Activated CD8-positive, alpha-beta memory T cell treated with anti-CD3 and anti-CD28 coated beads, Interleukin-2, amount 50 U/mL, for 48 hours (primary cell): ENCODE measurements at places on chromosomes 4 and X.

DNA sequence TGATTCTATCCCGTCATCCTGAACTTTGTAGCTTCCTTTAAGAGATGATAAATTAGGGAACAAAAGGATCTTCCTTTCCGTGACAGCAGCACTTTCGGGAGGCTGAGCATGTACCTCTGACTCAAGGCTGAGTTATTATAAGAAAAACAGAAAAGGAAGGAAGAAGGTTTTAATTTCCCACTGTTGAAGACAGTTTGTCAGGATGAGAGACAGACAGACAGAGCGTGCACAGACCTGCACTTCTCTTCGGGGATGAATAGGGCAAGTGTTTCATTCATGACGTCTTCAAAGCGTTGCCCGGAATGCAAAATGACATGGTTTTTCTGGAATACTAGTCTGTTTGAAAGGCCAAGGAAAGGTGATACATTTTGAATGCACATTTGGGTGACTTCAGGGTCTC lies 405.3 kb upstream of the FAT1 start:
- no peak for DNase-seq

DNA sequence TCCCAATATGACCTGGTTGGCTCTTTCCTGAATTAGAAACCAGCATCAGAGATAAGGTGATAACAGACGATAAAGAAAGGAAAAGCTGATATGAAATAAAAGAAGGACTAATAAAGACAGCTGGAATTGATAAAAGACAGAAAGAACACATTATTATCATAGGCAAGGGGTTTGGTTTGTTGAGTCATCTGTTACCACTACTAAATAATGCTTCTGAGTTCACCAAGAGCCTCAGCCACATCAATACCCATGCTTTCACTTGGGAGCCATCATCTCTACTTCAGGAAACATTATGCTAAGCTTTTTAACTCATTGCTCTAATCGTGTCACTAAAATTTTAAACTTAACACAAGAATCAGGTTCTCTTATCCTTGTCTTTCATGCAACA lies 27.6 kb downstream of the ANXA5 start:
- no peak for DNase-seq

DNA sequence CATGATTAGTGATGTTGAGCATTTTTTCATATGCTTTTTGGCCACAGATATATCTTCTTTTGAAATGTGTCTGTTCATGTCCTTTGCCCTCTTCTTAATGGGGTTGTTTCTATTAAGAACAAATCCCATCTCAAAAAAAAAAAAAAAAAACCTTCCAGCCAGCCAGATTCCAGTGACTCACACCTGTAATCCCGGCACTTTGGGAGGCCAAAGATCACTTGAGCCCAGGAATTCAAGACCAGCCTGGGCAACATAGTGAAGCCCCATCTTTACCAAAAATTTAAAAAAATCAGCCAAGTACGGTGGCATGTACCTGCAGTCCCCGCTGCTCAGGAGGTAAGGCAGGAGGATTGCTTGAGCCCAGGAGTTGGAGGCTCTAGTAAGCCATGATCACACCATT lies 5.1 kb downstream of the RAB33B start:
- DNase-seq, result no peak

- no peak for DNase-seq
Measured at GRCh38 chr4:6938647-6939271, 29.1 kb downstream of the TBC1D14 start.

DNA sequence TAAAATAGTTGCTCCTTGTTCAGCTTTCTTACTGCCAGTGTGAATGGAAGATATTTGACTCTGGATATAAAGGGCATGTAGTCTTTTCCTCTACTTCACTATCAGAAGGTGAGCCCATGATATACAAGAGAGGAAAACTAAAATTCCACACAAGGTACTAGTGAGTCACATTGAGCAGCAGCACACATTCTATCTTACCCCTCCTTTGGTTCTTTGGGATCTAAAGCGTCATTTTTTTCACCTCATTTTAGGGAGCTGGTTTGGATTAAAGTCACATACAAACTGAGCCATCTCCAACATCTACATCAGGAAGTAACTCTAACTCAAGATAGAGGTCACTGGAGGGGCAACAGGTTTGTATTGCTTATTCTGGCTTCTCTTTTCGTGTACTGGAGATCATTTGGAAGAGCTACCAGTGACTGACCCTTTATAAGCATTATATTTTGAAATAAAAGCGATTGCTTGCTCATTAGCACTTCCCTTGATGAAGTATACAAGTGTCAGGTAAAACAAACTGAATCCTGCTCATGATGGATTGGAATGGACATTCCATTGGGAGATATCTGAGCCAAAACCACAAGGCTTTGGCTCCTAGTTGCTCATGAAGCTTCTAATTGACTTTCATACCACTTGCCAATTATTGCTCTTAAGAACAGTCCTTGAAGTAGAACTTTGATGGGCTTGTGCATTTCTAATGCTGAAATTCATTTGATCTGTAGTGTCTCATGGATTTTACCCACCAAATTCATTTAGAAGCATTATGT lies 124.1 kb downstream of the SPCS3 start:
- DNase-seq, result no peak

- DNase-seq, result no peak
Measured at GRCh38 chr4:37317104-37317643, 72.6 kb downstream of the NWD2 start.

DNA sequence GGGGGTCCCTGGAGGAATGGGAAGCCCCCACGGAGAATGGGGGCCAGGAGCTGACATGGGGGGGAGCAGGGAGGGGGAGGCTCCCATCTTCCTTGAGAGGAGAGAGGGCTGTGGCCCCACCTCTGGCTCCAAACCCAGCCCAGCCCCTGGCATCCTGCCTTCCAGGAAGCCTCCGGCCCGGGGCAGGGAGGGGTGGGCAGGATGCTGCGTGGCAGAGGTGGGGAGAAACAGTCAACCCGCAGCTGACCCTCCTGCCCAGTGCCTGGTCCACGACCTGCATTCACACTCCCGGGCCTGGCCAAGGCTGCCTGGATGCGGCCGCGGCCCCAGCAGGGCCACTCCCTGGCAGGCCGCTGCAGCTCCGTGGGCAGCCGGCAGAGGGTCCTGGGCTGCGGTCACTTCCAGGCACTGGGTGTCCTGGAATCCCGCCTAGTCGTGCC lies 39.0 kb downstream of the CPLX1 start:
- DNase-seq, result no peak

DNA sequence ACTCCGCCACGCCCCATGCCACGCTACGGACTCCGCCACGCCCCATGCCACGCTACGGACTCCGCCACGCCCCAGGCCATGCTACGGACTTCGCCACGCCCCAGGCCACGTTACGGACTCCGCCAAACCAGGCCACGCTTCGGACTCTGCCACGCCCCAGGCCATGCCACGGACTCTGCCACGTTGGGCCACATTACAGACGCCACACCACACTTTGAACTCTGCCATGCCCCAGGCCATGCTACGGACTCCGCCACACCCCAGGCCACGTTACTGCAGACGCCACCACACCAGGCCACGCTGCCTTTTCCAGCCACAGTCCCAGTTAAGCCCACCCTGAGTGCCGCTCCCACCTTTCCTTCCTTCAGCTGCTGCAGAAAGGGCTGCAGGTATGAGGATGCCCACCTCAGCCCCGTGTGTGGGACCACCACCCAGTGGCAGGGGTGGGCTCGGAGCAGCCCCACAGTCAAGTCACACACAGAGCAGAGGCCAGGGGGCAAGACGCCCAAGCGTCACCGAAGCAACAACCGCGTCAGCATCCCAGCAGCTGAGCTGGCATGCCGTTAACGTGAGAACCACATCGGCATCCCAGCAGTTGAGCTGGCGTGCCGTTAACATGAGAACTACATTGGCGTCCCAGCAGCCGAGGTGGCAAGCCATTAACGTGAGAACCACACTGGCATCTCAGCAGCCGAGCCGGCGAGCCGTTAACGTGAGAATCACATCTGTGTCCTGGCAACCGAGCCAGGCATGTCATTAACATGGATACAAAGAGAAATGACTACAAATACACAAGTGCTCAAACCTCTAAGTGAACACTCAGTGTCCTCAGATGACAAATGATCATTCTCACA lies 26.4 kb downstream of the GAK start:
- DNase-seq, result no peak

DNA sequence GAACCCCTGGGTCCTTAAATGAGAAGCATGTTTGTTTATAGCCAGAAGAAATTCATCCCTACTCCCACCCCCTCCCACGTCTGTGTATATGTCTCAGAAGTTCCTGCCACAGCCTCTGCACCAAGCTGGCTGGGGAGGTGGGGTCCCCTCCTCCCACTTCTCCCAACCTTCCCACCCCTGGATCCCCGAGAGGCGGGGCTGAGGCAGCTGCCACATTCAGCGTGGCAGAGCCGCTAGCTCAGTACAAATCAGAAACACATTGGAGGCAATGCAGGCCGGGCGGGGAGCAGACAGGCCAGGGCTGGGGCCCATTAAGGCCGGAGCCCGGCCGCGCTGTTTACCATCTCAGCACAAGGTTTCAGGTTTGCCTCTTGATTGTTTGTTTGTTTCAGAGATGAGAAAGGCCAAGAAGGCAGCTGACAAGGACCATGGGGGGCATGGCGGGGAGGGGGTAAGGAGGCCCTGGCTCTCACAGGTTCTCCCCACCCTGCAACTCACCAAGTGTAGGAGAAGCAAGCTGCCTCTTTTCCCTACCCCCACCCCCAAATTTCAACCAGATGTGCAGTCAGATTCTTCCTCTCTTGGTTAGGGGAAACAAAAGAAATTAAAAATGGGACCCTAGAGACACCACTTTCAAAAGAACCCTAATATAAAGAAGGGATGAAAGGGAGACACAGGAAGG lies 22.3 kb downstream of the PJA1 start:
- no peak for DNase-seq

DNA sequence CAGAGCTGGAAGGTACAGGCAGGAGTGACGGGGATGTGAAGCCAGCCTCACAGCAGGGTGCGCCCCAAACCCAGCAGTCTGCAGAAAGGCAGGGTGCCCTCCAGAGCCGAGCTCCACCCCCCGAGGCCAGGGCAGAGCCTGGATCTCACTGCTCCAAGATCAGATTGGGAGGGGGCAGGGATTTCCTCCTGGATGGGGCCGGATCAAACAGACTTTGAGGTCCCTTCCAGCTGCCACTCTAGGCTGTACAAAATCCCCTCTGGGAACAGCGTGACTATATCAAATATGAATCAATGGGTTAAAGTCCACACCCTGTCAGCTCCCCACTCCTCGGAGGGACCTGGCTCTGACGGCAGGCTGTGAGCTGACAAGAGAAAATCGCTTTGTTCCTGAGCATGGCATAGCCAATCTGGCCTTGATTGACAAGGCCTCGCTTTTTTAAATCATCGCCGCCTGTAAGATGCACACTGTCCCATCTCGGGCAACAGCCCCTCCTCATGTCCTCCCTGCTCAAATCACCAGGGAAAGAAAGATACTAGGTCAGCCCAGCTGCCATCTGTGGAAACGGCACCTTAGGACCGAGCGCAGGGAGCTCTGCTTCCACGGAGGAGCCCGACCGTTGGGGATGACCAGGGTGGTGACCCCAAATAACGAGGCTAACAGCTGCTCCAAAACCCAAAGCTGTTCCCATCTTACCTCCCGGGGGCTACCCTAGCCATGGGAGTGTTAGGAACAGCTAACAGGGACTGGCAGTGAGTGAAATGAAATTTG lies 39.9 kb downstream of the PSAPL1 start:
- DNase-seq, result no peak

DNA sequence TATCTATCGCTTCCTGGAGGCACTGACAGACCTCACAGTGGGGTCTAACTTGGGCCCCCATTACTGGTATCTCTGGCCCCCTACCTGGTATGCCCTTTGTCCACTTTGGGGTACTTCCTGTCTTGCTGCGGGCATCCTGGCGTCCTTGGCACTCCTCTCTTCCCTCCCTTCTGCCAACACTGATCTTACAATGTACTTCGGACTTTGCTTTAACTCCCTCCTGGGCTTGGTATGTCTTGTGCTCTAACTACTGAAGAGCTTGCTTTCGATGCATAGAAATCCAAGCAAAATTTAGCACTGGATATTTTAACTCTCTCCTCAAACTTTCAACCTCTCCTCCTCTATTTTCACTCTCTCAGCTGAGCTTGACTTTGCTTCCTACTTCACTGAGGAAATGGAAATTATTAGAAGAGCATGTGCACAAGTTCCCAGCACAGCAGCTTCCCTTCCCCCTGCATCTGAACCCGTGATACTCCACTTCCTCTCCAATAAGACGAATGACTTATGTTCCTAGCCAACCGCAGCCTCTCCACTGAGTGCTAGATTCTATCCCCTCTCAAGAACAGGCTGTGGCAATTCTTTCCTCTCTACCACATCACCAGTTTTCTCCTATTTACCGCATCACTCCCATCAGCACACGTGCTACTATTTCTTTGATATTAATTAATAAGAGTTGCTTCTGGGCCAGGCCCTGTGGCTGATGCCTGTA lies 52.9 kb downstream of the SUPT20HL2 start:
- DNase-seq, result no peak

DNA sequence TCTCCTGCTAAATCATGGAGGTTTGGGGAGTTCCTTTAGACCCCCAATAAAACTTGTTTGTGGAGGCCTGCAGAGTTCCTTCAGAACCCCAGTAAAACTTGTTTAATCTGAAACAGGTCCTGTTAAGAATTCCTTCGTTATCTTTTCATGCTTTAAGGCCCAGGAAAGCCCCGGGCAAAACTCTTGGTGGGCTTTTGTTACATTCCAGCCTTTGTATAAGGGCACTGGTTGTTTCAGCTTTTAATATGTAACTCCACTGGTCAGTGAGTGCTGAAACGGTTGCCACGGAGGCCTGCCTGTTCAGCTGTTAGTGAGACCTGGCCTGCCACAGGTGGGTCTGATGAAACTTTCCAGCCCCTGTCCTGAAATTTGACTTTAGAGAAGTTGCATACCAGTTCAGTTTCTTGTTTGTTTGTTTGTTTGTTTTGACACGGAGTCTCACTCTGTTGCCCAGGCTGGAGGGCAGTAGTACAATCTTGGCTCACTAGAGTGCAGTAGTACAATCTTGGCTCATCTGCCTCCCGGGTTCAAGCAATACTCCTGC lies 12.4 kb upstream of the DHRSX start:
- no peak for DNase-seq

GRCh38 chr4:124184792-124185191 lies 527.7 kb downstream of the ANKRD50 start:
- no peak for DNase-seq

- no peak for DNase-seq
Measured at GRCh38 chrX:130020661-130021324, 38.4 kb downstream of the BCORL1 start.
